ENCODE measurements at places on chromosomes 13 and 19.

DNA sequence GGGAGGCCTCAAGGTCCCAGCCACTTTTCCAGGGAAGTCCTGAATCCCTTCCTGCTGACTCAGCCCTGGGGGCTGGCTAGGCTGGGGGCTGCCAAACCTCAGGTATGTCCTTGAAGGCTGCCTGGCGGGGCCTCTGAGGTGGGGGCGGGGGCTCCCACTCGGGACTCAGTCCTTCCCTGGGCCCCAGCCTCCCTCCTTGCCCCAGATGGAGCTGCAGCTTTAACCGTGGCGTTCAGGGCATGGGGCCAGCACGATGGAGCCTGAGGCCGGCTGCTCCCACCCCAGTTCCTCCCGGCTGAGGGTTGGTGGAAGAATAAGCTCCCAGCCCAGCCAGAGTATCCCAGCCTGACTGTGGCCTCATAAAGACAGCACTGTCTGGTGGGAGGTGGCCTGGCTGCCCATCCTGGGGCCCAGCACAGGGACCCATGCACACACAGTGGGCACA lies 12.4 kb downstream of the CILP2 start:
- DNase-seq = no peak

DNA sequence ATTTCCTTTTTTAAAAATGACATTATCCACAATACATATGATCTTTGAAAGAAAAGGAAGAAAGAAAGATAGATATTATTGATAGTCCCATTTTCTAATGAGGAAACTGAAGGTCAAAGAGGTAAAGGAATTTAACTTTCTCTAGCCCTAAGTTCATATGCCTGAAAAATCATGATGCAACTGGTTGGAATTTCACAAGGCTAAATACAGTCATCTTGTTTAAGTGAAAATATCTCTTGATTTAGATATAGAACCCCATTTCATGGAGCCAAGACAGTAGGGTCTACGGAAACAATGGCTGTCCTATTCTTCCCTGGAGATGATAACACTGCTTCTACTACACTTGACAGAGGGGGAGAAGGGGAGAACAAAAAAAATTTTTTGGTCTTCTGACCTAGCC lies 366.2 kb downstream of the DNAJC15 start:
- no peak for DNase-seq

DNA sequence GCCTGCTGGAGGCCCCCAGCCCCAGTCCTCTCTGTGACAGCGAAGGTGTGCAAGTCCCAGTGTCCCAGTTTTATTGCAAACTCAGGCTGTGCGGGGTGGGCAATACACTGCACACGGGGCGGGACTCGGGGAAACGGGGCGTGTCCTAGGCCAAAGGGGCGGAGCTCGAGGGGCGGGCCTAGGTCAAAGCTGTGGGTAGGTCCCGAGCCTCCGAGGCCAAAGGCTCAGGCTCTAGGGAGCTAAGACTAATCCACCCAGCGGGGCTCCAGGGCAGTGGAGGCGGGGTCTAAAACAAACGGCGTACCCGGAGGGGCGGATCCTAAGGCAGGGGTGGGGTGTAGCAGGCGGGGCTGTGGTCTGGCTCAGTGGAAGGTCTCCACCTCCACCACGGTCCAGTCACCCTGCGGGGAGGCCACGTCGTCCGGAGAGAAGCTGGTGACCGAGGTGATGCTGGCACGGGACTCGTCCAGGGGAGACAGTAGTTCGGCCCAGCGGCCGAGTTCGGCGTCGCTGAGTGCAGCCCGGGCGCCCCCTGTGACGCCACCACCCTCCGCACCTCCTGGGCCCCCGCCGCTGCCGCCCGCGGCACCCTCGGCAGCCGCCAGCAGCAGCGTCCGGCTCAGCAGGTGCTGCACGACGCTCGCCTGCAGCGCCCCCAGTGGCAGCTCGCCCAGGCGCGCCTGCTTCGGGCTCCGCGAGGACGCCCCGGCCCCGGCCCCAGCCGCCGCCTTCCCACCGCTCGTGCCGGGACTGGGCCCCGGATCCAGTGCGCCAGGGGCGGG lies 5.3 kb downstream of the PRR36 start:
- peak; percentile 78 for DNase-seq

DNA sequence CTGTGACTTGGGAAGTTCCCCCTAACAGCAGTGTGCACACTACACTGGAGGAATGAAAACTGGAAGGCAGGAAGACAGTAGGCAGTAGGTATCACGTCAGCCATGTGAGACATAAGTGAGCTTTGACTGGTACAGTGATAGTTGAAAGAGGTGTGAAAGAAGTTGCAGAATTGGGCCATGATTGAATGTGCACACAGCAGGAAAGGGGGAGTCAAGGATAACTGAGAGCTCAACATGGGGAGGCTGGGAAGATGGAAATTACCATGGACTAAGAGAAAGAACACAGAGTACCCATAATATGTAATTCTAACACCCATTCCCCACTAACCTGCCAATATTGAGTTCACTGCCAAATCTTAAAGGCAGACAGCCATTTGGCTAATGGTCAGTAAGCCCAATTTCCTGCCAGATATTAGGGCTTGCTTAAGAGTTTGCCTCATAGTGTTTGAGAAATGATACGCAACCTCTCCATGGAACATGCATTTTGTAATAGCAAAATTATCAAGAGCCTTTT lies 321.7 kb downstream of the DCT start:
- DNase-seq = no peak

DNA sequence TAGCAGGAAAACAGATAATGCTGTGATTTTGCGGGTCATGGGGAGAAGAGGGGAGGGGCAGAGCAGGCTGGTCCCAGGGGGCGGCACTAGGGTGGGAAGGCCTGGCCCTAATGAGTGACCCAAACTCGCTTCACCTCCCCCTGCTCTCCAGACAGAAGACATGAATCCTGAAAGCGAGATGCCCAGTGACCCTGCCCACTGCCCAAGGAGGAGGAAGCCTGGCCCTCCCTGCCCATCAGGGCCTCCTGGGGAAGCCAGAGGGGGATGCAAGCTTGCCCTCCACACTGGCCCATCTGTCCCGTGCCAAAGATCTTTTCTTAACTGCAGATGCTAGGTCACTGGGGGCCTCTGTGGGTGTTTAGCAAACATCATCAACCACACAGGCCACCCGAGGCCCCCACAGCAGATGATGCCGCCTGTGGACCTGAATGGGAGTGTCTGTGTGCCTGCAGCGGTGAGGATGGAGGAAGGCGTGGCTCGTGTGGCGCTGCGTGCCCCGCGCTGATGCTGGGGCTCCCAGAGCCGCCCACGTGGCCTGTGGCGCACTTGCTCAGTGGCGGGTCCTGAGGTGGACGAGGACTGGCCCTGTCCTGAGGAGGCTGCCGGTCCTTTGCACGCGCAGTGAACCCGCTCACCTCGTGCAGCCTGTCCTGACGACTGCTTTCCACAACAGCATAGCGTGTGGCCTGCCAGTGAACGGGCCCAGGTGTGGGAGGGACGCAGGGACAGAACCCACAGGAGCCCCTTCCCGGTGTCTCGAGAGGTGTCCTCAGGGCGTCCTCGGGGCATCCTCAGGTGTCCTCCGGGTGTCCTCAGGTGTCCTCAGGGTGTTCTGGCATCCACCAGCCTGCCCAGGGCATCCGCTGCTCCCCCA lies 80.5 kb upstream of the MCF2L start:
- DNase-seq = no peak

DNA sequence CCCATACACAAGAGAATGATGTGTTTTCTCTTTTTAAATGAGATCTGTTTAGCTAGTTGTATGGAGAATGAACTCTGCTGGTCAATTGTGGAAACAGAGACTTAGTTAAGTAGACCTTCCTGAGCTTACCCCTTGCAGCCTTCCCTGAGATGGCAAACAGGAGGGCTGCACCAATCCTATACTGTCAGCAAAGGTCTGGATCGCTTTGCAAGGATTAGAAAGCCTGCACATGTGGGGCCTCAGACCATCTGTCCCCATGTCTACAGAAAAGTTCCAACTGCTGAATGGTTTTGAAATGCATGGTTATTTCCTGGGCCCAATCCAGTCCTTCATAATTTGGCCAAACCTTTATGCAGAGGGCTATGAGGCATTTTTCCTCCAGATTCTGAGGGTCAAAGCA lies 183.9 kb upstream of the SLC10A2 start:
- no peak for DNase-seq

DNA sequence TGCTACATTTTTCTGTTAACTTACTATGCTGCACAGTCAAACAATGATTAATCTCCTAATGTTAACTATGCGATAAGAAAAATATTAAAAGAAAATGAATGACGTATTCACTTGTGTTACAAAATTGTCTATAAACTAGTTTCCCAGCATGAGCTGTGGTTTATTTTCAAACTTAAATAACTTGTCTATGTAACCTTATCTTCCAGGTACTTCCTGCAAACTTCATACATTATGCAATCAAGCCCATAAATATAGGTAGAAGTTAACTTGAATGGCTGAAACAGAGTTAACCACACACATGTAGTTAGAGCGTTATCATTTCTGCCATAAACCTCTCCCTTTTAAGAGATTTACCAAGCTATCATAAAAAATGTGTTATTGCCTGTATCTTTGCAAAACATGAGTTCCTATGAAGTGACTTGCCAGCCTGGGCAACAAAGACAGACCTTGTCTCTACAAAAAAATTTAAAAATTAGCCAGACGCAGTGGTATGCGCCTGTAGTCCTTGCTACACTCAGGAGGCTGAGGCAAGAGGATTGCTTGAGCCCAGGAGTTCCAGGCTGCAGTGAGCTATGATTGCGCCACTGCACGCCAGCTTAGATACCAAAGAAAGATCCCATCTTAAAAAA lies 17.7 kb upstream of the KLF5 start:
- DNase-seq = no peak

- no peak for DNase-seq
Observed at GRCh38 chr13:39765801-39766463, 110.5 kb downstream of the COG6 start.

- no peak for DNase-seq
Observed at GRCh38 chr13:110306960-110307766, at the start of the genes COL4A1 and COL4A2. Gene COL4A1 (minus strand): TSS chr13:110307157. CDS start chr13:110307027, 130 bp downstream. Gene COL4A2 (plus strand): TSS chr13:110307284. CDS start chr13:110307904, 620 bp downstream.
